ENCODE measurements at places on chromosomes 5 and 9.

DNA sequence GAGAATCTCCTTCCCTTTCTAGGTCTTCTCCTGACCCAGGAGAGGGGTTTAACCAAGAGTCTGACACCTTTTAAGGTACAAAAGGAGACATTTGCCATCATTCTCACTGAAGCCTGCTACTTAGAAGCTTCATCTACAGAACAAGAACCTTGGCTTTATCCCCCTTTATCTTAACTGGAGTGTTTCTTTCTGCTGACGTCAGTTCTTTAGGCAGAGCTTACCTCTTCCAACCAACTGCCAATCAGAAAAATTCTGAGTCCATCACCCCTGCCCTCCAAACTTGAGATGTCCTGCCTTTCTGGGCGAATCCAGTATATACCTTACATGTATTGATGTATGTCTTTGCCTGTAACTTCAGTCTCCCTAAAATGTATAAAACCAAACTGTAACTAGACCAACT is 37.2 kb downstream of the PLEKHG4B start:
- no peak for DNase-seq

DNA sequence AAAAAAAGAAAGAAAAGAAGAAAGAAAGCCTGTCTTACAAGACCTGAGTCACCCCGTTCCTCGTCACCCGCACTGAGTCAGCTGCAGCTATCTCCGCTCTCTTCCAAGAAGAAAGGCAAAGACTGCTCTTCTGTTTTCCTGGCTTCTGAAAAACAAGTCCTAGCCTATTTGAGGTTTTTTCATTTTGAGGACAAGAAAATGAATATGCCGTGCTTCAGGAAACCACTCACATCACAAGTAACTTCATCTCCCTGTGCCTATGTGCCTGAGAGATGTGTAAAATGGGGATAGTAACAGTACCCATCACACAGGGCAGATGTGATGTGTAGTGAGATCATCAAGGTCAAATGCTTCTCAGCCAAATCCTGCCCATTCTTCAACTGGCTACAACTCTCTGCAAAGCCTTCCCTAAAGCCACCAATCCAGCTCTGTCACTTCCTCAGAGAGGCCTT is 78.4 kb downstream of the GLDC start:
- DNase-seq: no peak

DNA sequence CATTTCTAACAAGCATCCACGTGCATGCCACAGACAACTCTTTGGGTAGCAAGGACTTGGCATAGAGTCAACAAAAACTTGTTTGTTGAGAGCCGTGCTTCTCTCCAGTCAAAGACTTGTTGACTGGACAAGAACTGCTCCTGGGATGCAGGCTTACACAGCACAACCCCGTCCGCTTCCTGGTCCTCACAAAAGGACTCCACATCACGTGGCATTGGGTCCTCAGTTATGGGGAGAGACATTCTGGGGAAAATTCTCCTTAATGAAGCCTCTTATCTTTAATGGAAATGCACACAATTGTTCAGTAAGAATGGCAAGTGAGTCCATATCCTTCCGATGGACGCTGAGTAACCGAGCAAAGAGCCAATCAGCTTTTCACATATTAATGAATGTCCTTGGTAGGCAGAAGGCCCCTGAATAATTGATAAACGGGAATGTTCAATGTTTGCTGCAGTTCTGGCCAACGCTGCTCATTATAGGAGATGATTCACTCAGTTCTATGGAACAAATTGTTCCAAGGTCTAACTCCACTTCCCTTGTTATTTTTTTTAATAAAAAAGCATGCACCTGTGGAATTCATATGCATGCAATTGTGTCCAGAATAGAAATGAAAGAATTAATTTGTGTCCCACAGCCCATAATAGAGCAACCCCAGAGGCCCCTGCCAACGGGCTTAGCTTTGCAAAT is 97.0 kb upstream of the ZNF366 start:
- DNase-seq: no peak

DNA sequence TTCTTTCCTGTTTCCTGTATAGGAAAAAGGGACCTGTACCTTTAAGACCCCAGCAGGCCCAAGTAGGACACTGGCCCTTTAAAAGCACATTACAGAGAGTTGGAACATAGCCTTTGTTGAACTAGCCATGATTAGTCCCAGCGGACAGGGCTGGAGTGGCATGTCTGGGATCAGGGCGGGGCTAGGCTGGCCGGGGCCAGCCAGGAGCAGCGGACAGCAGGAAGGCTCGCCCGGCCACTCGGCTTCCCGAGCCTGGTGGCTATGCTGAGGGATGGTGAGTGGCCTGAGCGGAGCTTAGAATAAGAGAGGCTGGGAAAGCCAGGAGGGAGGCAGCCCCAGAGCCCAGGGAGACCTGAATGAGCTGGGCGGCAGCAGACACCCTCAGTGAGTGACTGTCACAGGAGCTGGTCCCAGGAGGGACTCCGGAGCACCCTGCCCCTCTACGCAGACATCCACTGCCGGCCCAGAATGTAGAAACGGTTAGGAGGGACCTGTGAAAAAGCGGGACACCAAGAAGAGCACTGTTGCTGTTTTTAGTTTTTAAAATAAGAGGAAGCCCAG is 92.1 kb downstream of the DAB2IP start:
- DNase-seq: no peak

GRCh38 chr5:181060924-181061323 is 20.9 kb downstream of the BTNL9 start:
- DNase-seq: no peak

- DNase-seq: no peak
Observed at GRCh38 chr9:71268871-71269635, 147.6 kb upstream of the TRPM3 start.

GRCh38 chr5:12655675-12656074 is 751.4 kb upstream of the CTNND2 start:
- DNase-seq: no peak

GRCh38 chr9:96052686-96053085 is 177.2 kb downstream of the ERCC6L2 start:
- no peak for DNase-seq

DNA sequence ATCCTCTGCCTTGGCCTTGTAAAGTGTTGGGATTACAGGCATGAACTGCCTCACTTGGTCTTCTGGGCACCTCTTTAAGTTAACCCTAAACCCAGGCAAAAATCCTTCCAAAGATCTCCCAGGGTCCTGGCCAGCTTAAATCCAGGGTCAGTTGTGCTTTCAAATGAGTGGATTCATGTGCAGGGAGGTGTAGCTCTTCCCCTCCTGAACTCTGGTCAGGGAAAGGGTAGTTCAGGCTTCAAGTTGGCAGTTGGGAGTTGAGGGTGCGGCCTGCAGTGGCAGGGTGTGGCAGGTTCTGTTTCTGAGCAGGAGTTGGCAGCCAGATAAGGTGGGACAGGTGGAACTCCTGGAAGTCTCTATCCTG is 3.6 kb downstream of the HNRNPAB start:
- no peak for DNase-seq

GRCh38 chr5:23648656-23649055 is 141.2 kb downstream of the PRDM9 start:
- no peak for DNase-seq

- DNase-seq: no peak
Observed at GRCh38 chr5:1719860-1720259, 79.8 kb downstream of the MRPL36 start.

DNA sequence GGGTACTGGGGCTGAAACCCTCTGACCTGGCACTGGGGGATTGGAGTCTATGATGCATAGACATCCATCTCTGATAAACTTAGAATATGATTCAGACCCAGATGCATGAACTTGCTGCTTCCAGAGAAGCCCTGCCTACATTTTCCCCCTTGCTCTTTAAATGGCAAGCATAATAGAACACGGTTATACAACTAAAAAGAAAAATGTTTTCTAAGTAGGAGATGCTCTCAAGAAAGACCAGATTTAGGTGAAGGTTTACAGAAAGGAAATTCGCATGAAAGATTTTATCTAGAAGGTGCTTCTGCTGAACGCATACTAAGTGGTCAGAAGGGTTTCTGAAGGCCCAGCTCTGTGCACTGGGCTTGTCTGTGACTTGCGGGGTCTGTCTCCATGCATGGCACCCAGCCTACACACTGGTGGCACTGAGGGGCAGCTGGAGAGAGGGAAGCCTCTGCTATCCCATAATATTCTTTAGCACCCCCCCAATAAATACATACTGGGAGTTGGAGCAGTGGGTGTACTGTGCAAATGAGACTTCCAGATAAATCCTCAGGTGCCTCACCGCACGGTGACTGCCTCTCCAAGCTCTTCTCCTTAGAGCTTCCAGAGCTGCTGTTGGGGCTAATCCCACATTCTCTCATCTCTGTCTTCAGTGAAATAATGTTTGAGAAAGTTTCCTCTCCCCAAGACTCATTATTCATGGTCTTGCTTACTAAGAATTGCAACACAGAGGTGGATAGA is 114.6 kb downstream of the FSTL4 start:
- no peak for DNase-seq

DNA sequence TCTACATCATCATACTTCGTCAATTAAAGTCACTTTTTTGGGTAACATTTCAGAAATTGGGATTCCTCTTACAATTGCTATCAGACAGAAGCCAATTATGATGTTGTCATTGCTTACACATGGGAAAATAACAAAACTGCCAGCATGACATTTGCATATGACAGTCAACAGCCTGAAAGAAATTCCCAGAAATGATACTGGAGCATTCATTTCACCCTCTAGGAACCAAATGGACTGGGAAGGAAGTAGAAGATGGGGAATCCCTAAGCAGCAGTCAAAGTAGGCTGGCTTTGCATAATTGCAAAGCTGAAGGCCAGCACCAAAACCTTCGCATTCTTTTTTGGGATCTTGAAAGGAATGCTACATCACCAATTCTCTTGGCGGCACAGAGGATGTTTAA is 10.7 kb downstream of the HMGCS1 start:
- no peak for DNase-seq

GRCh38 chr9:116897201-116897600 is 210.1 kb downstream of the TRIM32 start:
- DNase-seq: no peak

- DNase-seq: no peak
Observed at GRCh38 chr5:2740051-2740875, 11.2 kb downstream of the IRX2 start.

DNA sequence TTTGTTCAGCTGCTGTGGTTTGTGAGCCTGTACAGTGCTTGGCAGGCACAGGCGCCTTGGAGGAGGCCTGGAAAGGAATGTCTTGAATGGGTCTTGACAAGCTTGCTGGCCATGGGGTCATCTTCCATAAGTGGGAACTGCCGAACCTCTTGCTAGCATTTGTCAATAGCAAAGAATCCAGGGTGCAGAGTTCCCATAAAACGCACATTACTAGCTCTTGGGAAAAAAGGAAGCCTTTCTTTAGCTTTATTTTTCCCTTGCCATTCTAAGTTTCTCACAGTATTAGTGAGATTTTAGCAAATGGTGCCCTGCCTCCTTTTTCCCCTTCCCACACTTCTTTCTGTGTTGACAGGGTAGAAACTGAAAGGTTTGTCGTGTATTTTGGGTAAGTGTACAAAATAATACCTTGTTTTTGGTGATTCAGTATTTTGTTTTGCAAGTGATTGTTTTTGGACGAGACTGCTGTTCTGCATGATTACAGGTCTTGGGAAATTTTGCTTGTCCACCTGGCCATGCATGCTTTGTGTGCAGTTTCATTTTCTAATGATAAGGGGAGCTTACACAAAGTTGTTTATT is 82.0 kb downstream of the ADGRV1 start:
- no peak for DNase-seq

- DNase-seq: no peak
Observed at GRCh38 chr9:121325387-121325786, 44.7 kb downstream of the STOM start.

Measured in CD8-positive, alpha-beta T cell (primary cell).